ENCODE measurements at places on chromosomes 2 and 18. TPM values are rescaled to one million over a fixed set of nuclear protein-coding genes. Genes with fewer than 3 reads are reported as not detected.

WNT6 gene
- 0.31 TPM for total RNA-seq

WDSUB1 gene
- 8.2 TPM for total RNA-seq

IL36RN gene
- total RNA-seq = 0.05 TPM

SAG gene
- not detected for total RNA-seq

RGPD3 gene
- 0.13 TPM for total RNA-seq

IL36G gene
- total RNA-seq = not detected

GCG gene
- not detected for total RNA-seq
